ENCODE measurements at places on chromosomes 3 and 15.
A peak's percentile ranks its signal among the peaks of the same experiment; 100 is the strongest.

- no peak for DNase-seq
These were observed 278.7 kb downstream of the ERC2 start for GRCh38 chr3:56189536-56189935.

DNA sequence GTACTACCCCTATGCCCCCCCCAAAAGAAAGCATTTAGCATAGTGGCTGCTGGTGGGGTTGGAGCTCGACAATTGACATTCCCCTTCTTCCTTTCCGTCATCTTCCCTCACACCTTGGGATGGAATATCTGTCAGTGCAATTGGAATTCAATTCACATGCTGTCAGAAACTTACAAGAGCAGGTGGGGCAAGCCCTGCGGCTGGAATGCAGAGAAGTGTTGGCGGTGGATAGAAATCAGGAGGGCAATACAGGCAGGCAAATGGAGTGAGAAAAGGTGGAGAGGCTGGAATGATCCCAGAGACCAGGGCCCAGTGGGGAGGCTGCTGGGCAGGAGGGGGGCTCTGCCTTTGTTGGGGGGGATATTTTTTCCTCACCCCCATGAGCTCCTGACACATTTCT, 44.1 kb downstream of the FAM3D start:
- DNase-seq: no peak

GRCh38 chr3:154125378-154126030, 4.3 kb downstream of the ARHGEF26 start:
- no peak for DNase-seq

DNA sequence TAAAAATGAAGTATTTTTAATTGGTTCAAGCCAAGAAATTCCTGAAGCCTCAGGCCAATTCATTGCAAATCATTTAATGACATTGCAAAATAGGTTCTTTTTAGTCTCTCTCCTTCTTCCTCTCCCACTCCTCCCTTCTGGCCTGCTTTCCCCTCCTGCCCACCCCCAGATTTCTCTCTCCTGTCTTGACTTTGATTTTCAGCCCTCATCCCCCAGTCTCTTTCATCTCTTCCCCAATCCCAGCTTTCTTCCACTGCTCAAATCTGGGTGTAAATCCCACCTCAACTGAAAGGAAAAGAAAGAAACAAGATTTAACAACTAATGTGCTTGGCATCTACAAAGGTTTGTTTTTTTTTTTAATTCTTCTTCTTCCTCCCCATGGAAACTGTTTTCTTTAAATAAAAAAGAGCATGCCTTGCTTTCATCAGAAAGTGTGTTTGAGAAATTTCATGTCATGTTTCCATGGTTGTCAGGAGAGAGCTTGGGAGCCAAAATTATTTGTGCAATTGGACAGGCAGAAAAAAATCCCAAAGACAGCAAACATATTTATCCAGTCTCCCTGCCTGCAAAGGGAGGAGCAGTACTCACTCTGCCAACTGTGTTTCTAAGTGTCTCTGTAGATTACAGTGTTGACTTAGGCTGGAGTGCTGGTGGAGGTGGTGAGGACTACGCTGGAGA, 50.4 kb downstream of the BOC start:
- no peak for DNase-seq

- peak; percentile 33 for DNase-seq
These were observed 10.7 kb downstream of the GCNT3 start for GRCh38 chr15:59622289-59622688.

- DNase-seq: no peak
These were observed 20.2 kb upstream of the CDCP1 start for GRCh38 chr3:45166321-45166879.

DNA sequence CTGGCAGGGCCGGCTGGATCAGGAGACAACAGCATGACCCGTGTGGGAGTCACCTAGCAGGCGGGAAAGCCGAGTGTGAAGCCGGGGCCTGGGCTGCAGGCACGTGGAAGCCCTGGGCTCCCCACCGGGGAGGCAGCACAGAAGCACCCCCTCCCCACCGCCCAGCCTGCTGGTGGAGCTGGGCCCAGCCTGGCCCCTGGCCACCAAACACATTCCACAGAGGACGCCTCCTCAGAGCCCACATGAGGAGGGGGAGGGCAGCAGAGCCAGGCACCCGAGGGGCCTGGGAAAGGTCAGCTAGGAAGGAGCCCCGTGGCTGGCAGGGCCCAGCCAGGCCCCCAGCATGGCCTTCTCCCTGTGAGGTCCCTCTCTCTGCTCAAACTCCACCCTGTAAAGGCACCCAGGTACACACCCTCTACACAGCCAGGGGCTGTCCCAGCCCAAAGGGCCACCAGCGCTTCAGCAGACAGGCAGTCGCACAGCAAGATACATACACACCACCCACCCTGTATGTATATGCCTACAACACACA, 4.5 kb downstream of the PLXNB1 start:
- DNase-seq: no peak

GRCh38 chr3:3110299-3110630, at the start of gene IL5RA:
Gene IL5RA, minus strand, starts transcription at chr3:3110374. Its CDS starts 5,390 bp downstream, at chr3:3104984.
- no peak for DNase-seq

- DNase-seq: no peak
These were observed 89.7 kb upstream of the SLC4A7 start for GRCh38 chr3:27573780-27574437.

GRCh38 chr3:122794779-122795673, at the start of gene SLC49A4:
Gene SLC49A4, plus strand, starts transcription at chr3:122795069. Its CDS starts 124 bp downstream, at chr3:122795193.
- DNase-seq: no peak

DNA sequence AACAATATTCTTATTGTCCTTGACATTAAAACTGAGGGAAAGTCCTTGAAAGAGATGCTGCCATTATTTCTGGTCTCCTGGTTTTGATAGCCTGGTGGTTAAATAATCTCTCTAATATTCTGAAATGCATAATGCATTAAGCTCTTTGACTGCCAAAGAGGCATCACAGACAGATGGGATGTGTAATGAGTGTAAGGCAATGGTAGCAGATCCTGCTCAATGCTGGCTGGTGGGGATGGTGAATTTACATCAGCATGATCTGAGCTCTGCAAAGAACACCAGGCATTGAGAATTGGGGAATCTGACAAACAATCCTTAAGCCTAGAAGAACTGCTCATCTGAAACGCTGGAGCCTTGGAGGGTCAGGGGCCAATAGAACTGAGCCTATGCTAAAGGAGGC, 528.6 kb upstream of the LMCD1 start:
- DNase-seq: no peak

DNA sequence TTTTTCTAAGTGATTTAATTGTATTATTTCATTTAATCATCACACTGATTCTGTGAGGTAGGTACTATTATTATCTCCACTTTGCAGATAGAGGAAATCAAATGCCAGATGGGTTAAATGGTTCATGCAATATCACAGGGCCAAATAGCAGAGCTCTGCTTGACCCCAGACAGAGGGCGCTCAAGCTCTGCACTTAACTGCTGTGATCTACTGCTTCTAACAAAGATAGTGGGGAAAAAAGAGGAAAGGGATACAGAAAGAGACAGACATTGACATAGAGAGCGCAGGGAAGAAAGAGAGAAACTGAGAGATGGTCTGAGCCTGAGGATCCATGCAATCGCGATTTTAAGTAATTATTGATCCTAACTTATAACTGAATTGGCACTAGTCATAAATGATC, 279.1 kb upstream of the THRB start:
- DNase-seq: peak; percentile 46

DNA sequence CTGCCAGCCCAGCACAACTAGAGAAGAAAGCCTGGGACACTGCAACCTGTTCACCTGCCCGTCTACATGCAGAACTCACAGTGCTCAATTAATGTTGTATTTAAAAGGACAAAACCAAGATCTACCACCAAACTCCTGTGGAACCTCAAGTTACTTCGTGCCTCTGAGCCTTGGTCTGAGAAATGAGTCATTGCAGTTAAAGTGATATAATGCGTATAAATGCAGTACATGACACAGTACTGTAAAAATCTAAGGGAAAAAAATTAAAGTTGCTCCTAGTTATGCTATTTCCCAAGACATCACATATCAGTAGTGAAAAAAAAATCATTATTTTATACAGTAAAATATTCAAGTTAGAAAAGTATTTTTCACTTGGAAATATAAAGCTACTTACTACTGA, 138.9 kb downstream of the ZIC4 start:
- no peak for DNase-seq

DNA sequence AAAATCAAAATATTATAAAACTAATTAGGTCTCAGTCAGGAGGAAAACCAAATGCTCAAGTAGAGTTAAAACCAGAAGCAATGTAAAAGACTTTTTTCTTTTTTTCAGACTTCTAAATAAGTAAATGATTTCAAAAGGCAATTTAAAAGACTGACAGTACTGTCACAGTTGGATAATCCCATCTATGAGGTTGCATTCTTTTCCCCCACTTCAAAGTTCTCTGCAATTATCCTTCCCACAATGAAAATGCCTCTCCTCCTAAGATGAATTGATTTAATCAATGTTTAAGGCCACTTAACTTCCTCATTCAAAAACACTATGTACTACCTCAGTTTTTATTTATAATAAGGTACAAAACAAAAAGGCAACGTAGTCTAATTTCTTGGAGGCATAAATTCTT, 8.1 kb downstream of the MRPL3 start:
- no peak for DNase-seq

DNA sequence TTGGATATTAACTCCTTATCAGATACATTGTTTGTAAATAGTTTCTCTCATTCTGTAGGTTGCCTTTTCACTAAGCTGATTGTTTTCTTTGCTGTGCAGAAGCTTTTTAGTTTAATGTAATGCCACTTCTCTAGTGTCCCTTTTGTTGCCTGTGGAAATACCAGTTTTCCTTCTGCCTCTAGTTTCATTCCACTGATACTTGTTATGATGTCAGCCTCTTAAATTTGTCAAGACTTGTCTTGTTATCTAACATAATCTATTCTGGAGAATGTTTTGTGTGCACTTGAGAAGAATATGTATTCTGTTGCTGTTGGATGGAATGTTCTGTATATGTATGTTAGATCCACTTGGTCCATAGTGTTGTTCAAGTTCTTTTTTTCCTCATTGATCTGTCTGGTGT, 18.0 kb upstream of the CEP152 start:
- no peak for DNase-seq

- no peak for DNase-seq
These were observed 909 bp upstream of the GPD1L start for GRCh38 chr3:32105291-32106131.

GRCh38 chr15:74040109-74040850, 42.1 kb downstream of the GOLGA6A start:
- peak; percentile 18 for DNase-seq

GRCh38 chr15:98597666-98598065, 50.7 kb upstream of the IGF1R start:
- DNase-seq: no peak

DNA sequence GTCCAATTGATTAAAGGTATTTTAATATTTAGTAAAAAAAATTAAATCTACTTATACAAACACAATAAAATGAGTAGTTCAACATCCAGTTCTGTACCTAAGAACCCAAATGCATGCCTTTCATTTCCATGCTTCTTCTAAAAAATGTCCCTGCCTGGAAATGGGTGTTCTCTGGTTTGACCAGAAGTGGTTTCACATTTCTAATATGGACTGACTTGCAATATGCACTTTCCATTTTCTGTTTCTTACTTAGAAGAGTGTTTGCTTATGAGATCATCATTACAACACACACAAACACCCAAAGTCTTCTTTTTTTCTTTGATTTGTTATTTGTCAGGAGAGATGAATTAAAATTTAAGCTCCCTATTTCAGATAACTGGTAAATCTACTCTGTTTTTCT, 879.6 kb downstream of the AGBL1 start:
- DNase-seq: no peak

GRCh38 chr15:24772686-24773373, 97.3 kb downstream of the NPAP1 start:
- peak; percentile 7 for DNase-seq
